MG63 (cell line): ENCODE measurements at places on chromosomes 4 and X. TPM values are rescaled to one million over a fixed set of nuclear protein-coding genes. Genes with fewer than 3 reads are reported as not detected.

The CHRDL1 gene
- total RNA-seq, result 79.1 and 90.2 TPM in 2 replicates

DNA sequence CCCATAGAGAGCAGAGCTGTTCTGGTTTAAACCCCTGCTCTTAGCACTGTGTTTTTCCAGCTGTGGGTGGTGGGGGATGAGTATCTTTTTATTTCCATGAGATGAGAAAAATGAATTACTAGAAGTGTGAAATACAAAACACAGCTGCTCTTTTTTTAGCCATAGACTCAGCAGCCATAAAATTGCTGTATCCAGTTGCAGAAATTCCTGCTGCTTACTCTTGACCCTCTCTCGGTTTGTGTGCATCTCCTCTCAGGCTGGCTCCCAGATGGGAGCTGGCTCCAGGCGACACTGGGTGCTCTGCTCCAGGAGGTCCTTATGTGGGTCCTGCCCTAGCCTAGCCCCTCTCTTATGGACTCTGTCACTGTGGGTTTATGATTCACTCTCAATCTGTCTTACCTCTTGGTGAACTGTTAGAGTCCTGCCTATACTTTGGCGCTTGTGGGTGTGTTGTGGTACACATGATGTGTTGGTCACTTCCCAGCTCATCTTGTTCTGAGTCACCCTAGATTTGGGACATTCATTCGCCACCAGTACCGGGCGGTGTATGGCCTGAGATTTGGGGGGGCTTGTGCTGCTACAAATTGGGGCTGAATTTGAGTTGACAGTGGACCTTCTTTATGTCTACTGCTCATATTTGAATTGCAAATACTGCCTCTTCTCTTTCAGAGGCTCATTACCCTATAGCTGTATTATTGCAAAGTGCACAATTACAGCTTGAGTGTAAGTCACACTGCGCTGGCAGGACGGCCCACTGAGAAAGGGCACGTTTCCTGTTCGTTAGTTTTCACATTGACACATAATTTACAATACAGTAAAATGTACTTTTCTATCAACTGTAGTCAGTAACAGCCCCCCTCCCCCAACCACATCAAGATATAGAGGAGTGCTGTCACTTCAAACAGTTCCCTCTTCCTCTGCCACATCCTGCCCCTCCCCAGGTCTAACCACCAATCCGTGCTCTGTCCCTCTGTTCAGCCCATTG is 46.9 kb upstream of the MSANTD1 start:
- DNase-seq, result no peak

DNA sequence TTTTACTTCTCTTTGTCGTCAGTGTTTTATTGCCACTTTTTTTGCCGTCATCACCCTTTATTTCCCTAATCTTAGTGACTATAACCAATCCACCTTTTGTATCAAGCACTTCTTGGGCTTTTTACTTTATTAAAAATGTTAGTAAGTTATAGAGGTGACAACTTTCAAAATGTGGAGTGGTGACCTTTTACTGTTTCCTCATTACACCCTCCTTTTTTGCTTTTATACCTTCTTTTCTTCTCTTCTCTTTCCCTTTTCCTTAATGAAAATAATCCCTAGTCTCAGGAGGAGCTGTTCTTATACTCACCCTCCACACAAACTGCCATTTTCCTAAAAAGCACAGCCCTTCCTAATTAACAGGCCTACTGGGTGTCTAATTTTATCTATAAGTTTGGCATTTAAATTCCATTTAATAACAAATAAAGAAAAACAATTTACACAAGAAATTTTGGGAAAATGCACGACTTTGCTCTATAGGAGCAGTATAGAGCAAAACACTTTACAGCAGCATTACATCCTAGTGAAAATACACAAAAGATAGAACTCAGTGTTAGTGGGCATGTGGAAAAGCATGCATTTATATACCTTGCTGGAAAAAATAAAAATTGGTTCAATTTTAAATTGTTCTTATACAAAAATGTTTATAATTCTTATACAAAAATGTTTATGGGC is 27.3 kb downstream of the BBS12 start:
- no peak for DNase-seq

GRCh38 chr4:5885733-5886132 is 7.2 kb downstream of the CRMP1 start:
- no peak for DNase-seq

DNA sequence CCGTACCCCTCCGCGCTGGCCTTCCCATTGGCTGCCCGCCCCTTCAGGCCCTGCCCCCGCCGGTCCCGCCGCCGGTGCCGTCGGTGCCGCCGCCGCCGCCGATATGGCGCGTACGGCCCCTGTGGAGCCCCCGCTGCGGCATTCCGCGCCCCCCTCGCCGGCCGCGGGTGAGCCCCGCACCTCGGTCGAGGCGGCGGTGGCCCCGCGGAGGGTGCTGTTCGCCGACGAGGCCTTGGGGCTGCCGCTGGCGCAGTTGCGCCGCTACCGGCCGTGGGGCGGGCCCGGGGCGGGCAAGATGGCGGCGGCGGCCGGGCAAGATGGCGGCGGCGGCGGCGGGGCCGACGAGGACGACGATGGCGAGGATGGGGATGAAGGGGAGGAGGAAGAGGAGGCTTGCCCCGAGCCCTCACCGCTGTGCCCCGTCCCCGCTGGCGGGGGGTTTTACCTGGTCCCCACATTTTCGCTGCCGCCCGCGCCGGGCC is at the start of gene PPP1R3F:
Gene PPP1R3F (plus strand): TSS at position 27 of the 482 bp plus-strand sequence. CDS start 77 bp downstream, at position 104.
- no peak for DNase-seq
